ENCODE measurements at places on chromosomes 3 and 15. TPM values are rescaled to one million over a fixed set of nuclear protein-coding genes. Genes with fewer than 3 reads are reported as not detected.

Gene KLHL6
- not detected for total RNA-seq

Gene GCNT3
- total RNA-seq = not detected

Gene TNFSF10
- total RNA-seq = 0.45 TPM

Gene NFKBIZ
- 16.3 TPM for total RNA-seq

Gene PLOD2
- total RNA-seq = 49.2 TPM

Gene PLAAT1
- not detected for total RNA-seq

Gene ANKRD28
- total RNA-seq = 84.4 TPM

Gene CYP8B1
- total RNA-seq = not detected

Gene ALDH1L1
- total RNA-seq = 0.15 TPM

Gene DLL4
- total RNA-seq = under 0.01 TPM

Gene NR2E3
- total RNA-seq = not detected

Gene GDPGP1
- total RNA-seq = 4.2 TPM

Gene TRIM42
- total RNA-seq = not detected

Gene MESP1
- 0.45 TPM for total RNA-seq

Gene C2CD4A
- total RNA-seq = not detected

Gene DYNLT2B
- 20.3 TPM for total RNA-seq

Gene SPG21
- total RNA-seq = 63.9 TPM

Gene C2CD4B
- total RNA-seq = not detected

Gene ACTRT3
- total RNA-seq = 3.7 TPM

Gene LCTL
- 0.74 TPM for total RNA-seq

Gene ACSBG1
- not detected for total RNA-seq

Gene CCK
- total RNA-seq = 2.7 TPM

Gene CCR1
- total RNA-seq = not detected

Gene NUTM1
- total RNA-seq = not detected

Gene KBTBD8
- total RNA-seq = 0.74 TPM

Gene LTF
- total RNA-seq = not detected

Gene MYRIP
- not detected for total RNA-seq

Gene SCAANT1
- total RNA-seq = not detected

Gene GOLGA8H
- 0.15 TPM for total RNA-seq

Gene STXBP5L
- total RNA-seq = not detected

Gene FAM81A
- total RNA-seq = 0.50 TPM

Gene MCF2L2
- total RNA-seq = 3.2 TPM

Gene LPCAT4
- 10.8 TPM for total RNA-seq

Gene TEX9
- 1.0 TPM for total RNA-seq
